HS-27A (cell line): ENCODE measurements at places on chromosomes 7 and 10.

GRCh38 chr10:118110750-118111149, 64.0 kb upstream of the RAB11FIP2 start:
- no peak for DNase-seq

DNA sequence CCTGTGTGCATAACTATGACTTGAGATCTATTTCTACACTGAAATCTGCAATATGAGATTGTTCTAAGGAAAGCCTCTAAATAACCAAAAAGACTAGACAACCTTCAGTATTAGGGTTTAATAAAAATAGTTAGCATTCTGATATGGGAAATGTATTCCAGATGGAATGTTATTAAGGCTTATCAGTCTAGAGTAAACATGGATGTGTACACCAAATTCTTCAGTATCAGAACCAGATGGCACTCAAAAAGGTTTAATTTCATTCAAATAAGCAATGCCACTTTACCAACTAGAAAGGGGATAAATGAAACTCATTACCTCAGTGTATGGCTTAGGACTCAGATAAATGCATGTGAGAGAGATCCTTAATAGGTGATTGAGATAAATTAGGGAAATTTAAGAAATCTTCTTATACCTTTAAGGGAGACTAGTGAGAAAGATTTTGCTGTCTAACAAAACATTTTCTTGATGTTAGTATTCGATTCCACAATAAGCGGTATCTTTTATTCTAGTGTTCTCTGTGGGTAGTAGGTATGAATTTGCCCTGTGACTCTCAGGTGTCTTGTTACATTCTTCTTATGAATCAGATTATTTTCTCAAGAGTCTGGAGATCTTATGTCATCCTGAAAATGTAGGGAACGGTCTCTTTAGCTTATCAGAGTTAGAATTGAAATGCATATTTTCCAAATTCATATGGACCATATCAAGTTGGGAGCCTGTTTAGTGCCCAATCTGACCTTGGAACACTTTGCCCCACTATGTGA, 159.2 kb downstream of the PRKG1 start:
- DNase-seq = no peak

- DNase-seq = no peak
Measured at GRCh38 chr7:44395067-44395466, 69.7 kb upstream of the CAMK2B start.

GRCh38 chr7:36682102-36682501, 42.2 kb downstream of the AOAH start:
- DNase-seq = no peak

DNA sequence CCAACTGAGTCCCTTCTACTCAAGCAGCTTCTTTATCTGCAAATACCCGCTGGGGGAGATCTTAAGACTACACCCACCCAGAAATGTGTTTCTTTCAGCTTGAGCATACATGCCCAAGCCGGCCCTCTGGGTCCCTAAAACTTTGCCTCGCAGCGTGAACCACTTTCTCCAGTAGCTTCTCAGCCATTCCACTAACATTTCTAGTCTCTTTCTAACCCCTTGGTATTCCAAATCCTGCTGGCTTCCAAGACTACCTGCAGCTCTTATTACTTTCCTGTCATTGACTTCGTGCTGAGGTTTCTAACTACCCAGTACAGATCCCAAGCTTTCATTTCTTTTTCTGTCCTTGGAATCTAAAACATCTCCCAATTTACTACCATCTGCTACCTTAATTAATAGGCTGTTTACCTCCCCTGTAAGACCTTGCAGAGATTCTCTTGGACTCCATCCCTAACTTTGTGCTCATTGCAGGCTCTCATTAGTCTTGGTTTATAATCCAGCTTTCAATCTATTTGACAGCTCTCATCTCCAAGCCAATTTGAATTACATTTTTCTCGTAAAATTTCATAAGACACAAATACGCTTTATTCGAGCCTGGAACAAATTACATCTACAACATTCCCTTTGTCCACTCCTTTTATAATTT, 153.6 kb downstream of the FGFR2 start:
- no peak for DNase-seq

DNA sequence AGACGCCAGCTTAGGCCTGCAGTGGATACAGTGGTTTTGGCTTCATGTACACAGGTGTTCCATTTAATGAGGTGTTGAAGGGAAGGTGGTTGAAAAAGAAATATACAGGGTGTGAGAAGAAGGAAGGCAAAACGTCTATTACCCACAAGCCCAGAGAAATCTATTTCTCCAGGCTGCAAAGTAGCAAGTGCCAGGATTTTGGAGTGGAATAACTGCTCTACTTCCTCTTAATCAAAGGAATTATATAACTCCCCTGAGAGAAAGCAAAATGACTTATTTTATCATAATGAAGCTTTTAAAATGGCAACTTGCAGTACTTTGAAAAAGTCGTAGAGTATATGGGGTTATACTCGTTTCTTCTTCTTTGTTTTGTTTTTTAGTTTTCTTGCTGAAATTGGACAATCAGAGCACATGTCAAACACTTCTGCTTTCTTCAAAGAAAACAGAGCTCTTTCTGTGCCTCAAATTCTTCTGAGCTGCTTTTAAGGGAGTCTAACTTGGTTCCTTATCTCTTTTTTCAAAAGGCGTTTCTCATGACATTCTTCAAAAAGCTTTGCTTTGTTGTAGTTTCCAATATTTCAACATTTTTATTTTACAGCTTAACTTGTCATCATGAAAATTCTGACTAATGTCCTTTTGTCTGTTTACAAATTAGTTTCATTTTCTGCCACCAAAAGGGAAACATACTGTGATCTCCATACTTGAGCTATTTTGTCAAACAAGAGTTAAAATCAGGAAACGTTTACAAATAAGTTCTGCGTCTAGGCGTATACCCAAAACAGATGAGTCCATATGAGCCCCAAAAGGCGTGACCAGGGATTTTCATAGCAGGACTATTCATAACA, 289.7 kb downstream of the FRMD4A start:
- DNase-seq = no peak

- peak; percentile 58 for DNase-seq
Measured at GRCh38 chr10:70656489-70656888, 15.8 kb upstream of the ADAMTS14 start.

DNA sequence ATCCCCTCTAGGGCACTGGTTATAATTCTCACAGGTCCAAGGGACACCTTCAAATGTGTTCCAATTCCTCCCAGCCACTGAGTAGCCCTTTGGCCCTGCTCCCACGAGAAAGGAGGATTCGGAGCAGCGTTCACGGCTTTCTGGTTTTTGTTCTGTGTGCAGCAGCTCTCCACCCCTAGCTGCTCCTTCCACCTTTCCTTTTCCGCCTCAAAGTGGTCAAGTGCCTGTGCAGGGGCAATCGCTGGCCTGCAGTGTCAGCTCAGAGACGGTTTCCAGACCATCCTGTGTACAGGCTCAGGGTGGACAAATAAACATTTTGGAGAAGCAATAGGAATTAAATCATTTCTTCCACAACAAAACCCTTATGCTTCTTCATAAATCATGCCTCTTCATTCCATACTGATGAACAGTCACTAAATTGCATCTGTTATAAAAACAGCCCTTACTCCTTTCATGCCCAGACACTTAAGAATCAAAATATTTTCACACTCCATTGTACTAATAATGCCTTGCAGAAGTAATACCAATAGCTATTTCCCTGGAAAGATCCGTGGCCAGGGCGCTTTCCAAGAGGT, 1.1 kb downstream of the KIAA1549 start:
- DNase-seq = no peak

DNA sequence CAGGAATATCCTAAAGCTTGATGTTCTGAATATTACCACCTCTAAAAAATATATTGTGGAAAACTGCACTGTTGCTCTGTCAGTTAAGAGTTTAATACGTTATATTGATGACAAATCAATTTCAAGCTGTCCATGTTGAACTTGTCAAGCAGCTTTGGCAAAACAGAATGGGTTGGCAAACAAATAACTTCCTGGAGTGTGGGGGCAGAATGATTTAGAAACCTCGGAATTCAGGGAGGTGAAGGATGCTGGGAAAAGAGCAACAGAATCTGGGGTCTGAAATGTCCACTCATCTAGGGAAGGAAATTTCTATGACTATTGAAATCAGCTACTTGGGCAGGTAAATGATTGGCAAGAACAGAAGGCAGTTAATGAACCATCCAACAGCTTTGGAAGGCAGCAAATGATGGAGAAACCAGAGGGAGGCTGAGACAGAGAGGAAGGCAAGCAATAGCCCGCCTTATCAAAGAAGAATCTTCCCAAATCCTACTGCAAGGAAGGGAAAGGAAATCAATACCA, 95.1 kb upstream of the PALS2 start:
- DNase-seq = no peak

- DNase-seq = no peak
Measured at GRCh38 chr10:119116326-119116951, 12.5 kb downstream of the DENND10 start.

DNA sequence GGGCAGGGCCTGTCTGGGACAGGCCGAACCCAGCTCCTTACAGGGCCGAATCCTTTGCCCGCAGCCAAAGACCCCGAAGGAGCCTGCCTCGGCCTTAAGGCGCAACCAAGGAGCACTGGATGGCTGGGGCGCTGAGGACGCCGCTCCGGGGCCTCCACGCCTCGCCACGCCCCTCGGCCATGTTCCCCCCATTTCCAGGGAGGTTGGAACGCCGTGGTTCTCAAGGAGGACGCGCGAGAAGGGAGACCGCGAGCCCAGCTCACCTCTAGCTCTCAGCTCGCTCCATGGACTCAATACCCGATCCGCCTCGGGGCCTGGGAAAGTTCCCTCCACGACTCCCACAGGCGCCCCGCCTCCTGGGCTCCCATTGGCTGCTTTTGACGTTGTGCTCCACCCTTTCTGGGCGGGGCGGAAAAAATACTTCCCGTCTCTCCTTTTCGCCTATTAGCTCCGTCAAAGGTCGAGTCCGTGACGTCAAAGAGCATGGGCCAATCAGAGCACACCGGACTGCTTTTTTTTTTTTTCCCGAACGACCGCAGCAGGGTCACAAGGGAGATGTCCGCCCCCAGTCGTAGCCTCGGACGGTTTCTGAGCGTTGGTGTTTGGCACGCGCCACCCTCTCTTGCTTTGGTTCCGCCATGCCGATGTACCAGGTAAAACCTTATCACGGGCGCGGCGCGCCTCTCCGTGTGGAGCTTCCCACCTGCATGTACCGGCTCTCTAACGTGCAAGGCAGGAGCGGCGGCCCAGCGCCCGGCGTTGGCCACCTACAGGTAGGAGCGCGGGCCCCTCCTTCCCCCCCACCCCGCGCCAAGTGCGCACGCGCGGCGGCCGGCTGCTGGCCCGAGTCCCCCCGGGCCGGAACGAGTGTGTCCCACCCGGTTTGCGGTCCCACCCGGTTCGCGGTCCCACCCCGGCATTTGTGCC, 305.7 kb downstream of the TYW1 start:
- DNase-seq = peak; percentile 97

GRCh38 chr10:111261081-111261615, 184.3 kb downstream of the ADRA2A start:
- no peak for DNase-seq

GRCh38 chr7:28447071-28447470, 34.8 kb downstream of the CREB5 start:
- no peak for DNase-seq

DNA sequence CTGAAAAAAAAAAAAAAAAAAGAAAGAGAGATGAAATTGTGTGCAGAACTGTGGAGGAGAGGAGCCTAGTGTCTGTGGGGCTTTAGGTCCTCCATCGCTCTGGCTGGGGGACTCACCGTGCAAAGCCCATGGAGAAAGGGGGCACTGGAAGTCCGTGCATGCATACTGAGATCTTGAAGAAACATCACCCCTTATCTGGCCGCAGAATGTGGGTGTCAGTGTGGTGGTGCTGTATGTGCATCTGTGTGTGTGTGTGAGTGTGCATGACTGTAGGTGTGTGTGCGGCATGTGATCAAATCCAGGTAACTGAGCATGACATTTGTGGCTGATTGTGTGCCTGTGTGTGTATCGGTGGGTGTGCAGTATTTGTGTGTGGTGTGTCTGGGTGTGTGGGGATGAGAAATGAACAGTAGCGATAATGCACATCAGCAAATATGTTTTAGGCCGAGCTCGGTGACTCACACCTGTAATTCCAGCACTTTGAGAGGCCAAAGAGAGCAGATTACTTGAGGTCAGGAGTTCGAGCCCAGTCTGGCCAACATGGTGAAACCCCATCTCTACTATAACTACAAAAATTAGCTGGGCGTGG, 8.8 kb upstream of the CLDN3 start:
- no peak for DNase-seq

DNA sequence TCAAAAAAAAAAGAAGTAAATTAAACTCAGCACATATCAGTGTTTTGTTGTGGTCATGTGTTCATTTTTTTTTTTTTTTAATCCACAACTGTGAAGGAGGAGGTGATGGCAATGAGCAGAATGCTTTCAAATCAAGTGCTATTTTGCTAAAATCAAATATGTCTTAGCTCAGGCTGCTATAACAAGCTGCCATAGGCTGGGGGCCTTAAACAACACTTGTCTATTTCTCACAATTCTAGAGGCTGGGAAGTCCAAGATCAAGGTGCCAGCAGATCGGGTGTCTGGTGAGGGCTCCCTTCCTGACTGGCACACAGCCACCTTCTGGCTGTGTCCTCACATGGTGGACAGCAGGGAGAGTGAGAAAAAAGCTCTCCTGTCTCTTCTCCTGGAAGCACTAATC, 203.9 kb downstream of the FAM107B start:
- DNase-seq = no peak

DNA sequence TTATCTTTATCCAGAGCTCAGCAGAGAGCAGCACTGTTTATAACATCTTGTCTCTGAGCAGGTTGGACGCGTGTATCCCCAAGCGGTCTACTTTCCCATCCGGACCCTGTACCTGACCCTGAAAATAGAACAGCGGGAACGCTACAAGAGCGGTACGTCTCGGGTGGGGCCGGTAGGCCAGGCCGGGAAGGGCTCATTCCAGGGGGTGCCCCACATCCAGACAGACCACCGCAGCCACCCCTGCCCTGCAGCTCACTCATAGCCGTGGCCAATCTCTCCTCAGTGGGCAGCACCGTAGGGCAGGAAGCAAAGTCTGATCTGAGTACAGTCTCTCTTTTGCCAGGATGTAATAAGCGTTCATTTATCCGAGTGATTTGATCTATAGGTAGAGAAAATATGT, 113.7 kb downstream of the TRRAP start:
- no peak for DNase-seq

GRCh38 chr7:157949711-157950110, 612.9 kb downstream of the DNAJB6 start:
- no peak for DNase-seq

DNA sequence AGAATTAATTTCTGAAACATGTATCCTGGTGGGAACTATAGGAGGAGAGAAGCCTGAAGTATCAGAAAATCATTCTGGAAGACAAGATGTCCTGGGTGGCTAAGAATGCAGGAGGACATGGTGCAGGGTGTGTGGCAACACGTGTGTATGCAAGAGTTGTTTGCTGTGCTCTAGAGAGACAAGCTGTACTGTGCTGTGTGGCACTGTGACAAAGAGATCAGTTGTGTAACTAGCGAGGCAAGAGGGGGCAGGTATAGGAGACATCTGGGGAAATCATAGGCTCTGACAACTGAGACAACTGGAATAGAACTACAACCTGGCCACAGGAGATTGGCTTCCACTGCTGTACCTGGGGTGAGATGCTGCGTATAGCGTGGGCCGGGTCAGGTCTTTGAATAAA, 9.3 kb downstream of the ITGA8 start:
- DNase-seq = no peak
